ENCODE measurements at places on chromosomes 5 and 9. TPM values are rescaled to one million over a fixed set of nuclear protein-coding genes. Genes with fewer than 3 reads are reported as not detected.

DNA sequence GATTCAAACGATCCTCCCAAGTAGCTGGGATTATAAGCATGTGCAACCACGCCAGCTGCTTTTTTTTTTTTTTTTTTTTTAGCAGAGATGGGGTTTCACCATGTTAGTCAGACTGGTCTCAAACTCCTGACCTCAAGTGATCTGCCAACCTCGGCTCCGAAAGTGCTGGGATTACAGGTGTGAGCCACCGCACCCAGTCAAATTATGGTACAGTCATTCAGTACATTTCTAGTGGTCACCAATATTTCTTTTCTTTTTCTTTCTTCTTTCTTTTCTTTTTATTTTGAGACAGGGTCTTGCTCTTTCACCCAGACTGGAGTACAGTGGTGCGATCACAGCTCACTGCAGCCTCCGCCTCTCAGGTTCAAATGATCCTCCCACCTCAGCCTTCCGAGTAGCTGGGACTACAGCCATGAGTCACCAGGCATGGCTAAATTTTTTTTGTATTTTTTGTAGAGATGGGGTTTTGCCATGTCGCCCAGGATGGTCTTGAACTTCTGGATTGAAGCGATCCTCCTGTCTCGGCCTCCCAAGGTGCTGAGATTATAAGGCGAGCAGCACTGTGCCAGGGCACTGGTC lies 25.4 kb upstream of the DCP2 start:
- no peak for DNase-seq

GRCh38 chr5:136062366-136063274 lies 33.8 kb downstream of the TGFBI start:
- peak; percentile 72 for DNase-seq

- DNase-seq: no peak
Observed at GRCh38 chr5:57675236-57675635, 192.6 kb upstream of the ACTBL2 start.

DNA sequence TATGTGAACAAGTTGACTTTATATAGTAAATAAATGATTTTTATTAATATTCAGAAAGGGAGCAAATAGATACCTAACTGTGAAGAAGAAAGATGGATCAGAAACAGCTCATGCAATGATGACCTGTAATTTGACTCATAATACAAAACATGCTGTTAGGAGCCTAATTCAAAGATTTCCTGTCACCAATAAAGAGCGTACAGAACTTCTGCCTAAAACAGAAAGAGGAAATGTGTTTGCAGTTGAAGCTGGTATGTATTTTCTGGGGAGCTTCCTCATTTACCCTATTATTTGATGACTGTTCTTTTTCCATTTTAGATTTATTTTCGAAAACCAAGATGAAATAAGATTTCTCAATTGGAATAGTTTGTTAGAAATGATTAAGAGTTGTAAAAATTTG lies 11.4 kb downstream of the YTHDC2 start:
- no peak for DNase-seq

DNA sequence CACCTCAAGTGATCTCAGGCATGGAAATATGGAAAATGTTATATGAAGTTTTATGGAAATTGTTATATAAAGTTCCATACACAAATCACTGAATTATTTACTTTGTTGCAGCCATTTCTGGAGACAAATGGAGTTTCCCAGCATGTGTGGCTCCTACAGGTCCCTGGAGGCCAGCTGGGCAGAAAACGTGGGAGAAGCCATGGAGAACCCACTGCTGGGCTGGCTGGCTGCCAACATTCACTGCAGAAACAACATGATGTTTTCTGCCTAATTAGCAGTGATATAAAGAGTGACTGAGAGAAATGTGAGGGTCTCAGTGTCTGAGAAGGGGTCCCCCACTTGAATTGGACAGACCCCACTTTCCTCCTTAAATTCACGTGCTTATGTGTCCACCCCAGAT lies 208.8 kb upstream of the IRX2 start:
- no peak for DNase-seq

DNA sequence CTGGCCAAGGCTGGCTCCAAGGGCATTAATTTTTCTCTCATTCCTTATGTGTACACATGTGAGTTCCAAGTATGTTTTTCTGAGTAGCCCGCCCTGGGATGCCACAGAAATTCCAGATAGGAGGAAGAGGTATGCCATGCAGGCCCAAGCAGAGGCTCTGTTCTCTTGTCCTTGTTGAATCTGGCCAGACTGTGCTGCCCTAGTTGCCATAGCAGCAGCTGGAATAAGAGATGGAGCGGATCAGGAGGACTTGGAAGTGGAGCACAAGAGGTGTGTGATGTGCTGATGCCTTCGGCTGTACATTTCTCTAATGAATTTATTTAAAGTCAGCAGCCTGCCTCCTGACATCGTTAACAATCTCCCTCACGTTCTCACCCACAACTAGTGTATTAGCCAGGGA lies 235.6 kb upstream of the RPS23 start:
- DNase-seq: no peak

- DNase-seq: no peak
Observed at GRCh38 chr9:74016004-74016403, 481.1 kb upstream of the RORB start.

DNA sequence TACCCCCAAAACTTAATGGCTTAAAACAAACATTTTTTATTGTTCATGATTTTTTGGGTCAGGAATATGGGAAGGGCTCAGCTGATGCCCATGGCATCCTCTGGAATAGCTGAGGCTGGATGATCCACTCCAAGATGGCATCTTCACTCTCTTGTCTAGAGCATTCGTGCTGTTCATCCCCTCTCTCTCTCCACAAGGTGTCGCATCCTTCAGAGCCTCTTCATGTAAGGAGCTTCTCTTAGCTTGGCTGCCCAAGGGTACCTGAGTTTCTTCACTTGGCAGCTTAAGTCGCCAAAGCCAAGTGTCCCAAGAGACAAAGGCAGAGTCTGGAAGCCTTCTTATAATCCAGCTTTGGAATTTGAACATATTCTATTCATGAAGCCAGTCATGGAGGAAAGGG lies 294.7 kb downstream of the CHSY3 start:
- no peak for DNase-seq

GRCh38 chr9:111836311-111836710 lies 41.6 kb upstream of the SHOC1 start:
- no peak for DNase-seq

DNA sequence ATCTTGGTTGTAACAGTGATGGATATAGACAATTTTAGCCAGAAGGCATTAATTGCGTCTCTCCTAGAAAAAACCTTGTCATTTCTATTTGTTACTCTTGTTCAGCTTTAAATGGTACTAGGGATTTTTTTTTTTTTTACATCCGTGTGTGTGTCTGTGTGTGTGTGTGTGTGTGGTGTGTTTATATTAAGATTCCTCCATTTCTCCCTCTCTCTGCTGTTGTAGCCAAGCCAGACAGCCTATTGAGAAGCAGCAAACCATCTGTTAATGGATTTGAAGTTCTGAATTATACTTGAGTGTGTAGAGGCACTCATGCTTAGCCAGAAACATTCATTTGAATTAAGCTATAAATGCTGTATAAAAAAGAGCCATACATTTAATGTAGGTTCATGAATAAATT lies 72.3 kb downstream of the SLF1 start:
- DNase-seq: no peak

DNA sequence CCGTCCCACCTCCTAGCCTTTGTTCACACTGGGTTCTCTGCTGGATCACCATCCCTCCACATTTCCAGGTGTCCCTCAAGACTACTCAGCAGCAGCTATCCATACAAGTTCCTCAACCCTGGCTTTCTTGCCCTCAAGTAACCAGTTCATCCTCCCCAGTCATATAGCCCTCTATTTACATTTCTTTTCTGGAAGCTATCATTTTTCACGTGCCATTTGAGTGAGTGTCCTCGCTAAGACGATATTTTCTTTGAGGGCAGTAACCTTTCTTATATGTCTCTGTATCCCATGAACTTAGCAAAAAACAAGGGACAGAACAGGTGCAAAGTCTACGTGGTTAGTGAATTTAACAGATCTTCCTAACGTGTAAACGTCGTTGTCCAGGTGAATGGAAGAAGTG lies 29.6 kb upstream of the KCNMB1 start:
- no peak for DNase-seq

- DNase-seq: no peak
Observed at GRCh38 chr9:78932849-78933627, 636.1 kb downstream of the PSAT1 start.

DNA sequence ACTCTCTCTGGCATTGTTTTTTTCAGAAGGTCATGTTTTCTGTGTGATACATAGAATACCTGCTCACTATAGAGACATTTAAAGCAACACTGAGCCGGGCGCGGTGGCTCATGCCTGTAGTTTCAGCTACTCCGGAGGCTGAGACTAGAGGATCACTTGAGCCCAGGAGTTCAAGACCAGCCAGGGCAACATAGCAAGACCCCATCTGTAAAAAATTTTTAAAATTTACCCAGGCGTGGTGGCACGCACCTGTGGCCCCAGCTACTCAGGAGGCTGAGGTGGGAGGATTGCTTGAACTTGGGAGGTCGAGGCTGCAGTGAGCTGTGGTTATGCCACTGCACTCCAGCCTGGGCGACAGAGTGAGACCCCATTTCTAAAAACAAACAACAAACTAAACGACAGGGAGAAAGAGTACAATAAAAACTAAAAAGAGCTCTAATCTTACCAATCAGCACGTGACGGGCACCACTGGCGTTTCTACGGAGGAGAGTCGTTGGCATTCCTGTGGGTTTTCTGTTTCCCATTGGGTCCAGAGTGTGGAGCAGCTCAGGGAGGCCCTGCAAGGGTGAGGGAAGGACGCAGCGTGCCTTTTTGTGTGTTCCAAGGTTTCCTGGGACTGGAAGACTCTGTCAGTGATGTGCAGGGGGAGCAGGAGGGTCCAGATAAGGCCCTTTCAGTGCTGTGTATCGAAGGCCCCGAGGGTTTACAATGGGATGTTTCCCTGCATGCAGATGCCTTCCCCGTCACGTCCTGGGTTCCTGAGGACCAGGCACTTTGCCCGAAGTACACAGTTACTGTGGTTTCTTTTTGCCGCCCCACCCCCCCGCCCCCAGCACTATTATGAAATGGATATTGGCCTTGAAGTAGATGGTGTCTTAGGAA lies 7.2 kb upstream of the RNU6ATAC start:
- DNase-seq: no peak

DNA sequence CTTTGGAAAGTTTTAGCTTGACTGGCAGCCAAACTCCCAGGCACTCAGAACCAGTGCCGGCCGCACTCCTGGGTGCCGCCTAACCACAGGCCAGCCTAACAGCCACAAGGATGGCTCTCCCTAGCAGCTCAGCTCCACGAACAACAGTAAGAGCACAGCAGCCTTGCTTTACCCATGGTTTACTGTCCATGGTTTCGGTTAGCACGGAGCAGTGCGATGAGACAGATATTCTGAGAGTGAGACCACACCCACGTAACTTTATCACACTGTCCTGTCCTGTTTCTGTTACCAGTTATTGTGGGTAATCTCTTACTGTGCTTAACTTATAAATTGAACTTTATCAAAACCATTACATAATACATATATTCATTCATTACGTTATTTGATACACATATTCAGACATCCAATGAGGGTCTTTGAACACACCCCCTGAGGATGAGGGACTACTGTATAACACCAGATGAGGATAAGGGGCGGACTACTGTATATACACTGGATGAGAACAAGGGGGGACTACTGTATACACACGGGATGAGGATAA lies 12.4 kb downstream of the CLPTM1L start:
- no peak for DNase-seq

- DNase-seq: no peak
Observed at GRCh38 chr5:101012880-101013279, 109.8 kb upstream of the ST8SIA4 start.

GRCh38 chr5:59241552-59241951 lies 652.0 kb downstream of the PDE4D start:
- DNase-seq: no peak

- no peak for DNase-seq
Observed at GRCh38 chr5:177198738-177199137, 65.2 kb downstream of the NSD1 start.

GRCh38 chr5:134567641-134568336 lies 42.3 kb downstream of the JADE2 start:
- DNase-seq: no peak

DNA sequence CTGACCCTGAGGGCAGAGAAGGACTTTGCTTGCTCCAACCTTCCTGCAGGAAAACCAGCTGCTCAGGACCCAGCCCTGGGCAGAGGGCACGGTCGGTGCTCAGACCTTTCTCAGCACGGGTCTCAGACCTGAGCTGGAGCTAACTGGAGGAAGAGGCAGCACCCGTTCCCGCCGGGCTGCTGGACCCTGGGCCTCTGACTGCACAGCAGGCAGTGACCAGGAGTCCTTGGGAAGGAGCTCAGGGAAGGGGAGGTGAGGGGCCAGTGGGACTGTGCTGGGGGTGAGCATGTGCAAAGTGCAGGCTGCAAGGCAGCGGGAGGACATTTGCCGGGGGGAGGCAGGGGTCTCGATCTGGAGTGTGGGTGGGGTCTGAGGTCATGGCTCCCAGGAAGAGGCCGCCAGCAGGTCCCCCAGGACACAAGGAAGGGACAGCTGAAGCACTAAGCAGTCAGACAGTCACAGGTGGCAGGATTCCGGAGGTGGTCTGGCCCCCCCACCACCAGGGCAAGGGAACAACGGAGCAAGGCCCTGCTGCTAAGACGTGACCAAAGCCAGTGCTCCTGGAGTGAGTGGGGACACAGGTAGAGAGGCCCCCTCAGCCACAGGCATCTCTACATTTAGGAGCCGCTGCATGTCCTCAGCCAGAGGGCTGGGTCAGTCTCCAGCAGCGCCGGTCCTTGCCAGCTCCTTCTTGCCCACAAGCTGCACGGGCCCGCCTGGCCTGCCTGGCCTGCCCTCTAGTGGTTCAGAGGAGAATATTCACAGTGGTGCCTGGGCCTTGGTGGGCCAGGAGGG lies 4.8 kb upstream of the DPM2 start:
- no peak for DNase-seq

DNA sequence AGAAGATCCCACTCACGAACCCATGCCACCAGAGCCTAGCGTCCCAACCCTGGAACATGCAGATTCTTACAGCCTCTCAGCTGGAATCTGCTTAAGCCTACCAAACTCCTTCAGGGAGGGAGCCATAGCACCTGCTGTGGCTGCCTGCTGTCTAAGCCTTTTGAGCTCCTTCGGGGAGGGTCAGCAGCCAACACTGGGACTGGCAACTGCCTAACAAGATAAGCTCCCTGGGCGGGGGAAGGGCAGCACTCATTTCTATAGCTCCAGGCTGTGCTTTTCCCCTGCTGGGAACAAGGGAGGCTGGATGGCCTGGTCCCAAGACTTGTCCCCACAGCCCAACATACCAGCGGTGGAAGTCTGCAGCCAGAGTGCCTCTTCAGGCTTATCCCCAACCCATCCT lies 199.1 kb upstream of the OR13F1 start:
- no peak for DNase-seq

Gene PAIP1
- 41.5 TPM for total RNA-seq

Gene CCL21
- 6.1 TPM for total RNA-seq

Gene SOX30
- not detected for total RNA-seq

Gene ADCY2
- 11.8 TPM for total RNA-seq

Gene RBM18
- total RNA-seq: 11.0 TPM

Gene CDKN2A
- total RNA-seq: 2.0 TPM

Gene WWC1
- total RNA-seq: 28.3 TPM

Gene F12
- total RNA-seq: 2.3 TPM

Gene PPP3R2
- total RNA-seq: not detected

Gene SV2C
- not detected for total RNA-seq

Gene ZNF879
- total RNA-seq: 6.7 TPM

Gene GHR
- 16.9 TPM for total RNA-seq

Gene INSL4
- not detected for total RNA-seq

Gene INSL6
- not detected for total RNA-seq
